Epithelial cell of umbilical artery (primary cell): ENCODE measurements at places on chromosomes 11 and 22. TPM values are rescaled to one million over a fixed set of nuclear protein-coding genes. Genes with fewer than 3 reads are reported as not detected.

Gene DSCAML1
- not detected in 2 replicates for total RNA-seq

Gene SPTY2D1
- total RNA-seq = 16.4 and 16.6 TPM in 2 replicates

Gene TMEM45B
- 0.46 and 0.65 TPM in 2 replicates for total RNA-seq

Gene SAA2
- total RNA-seq = not detected in 2 replicates

Gene IGHMBP2
- total RNA-seq = 7.8 and 11.4 TPM in 2 replicates

Gene CAVIN3
- 135 and 389 TPM in 2 replicates for total RNA-seq
